ENCODE measurements at places on chromosomes 1 and 21. TPM values are rescaled to one million over a fixed set of nuclear protein-coding genes. Genes with fewer than 3 reads are reported as not detected.

- H3K27me3 ChIP-seq: peaks cover 21% of the 10 kb centered on the region
- H3K4me1 ChIP-seq: peaks cover 51% of the 10 kb centered on the region
- H3K27ac ChIP-seq: no peak overlapping the region
- DNase-seq: no peak
- no peaks in the 10 kb centered on the region for H3K36me3 ChIP-seq
Measured at GRCh38 chr1:155077758-155078445, 735 bp upstream of the EFNA3 start.

DNA sequence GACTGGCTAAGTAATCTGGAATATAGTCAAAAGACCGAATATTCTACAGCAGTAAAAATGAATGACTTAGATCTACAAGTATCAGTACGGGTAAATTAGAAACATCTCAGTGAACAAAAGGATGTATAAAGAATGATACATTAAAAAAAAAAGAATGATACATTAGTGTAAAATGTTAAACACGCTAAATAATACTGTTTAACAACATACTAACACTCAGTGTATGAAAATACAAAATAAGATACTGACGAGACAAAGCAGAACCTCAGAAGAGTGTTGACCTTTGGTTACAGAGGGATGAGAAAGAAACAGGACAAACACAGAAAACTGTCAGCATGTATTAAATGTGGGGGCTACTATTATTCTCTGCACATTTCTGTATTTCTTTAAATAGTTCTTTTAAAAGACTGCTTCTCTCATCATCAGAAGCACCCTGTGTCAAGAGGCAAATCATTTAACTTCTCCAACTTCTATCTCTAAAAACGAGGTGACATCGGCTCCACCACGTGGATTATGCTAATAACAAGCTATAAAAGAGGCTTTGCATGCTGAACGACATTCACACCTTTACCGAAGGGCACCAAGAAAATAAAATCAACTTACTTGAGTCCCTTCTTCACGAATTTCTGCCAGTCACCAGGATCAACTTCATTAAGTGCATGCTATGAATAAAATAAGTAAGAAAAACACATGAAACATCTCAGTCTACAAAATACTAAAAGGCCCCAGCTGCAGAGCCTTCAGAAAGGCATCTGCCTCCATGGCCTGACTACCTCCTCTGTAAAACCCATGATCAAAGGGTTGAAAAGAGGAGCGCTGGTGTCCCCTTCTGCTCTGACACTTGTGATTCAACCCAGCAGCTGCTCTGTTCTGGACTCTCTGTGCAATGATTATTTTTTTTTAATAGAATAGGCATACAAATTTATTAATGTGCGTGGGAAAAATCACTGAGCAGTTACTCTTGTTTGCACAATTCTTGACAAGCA lies 42.5 kb downstream of the MRAP start:
- H3K27me3 ChIP-seq: no peaks in the 10 kb centered on the region
- no peak overlapping the region for H3K27ac ChIP-seq
- peaks cover 99% of the 10 kb centered on the region for H3K36me3 ChIP-seq
- H3K4me3 ChIP-seq: no peak overlapping the region

DNA sequence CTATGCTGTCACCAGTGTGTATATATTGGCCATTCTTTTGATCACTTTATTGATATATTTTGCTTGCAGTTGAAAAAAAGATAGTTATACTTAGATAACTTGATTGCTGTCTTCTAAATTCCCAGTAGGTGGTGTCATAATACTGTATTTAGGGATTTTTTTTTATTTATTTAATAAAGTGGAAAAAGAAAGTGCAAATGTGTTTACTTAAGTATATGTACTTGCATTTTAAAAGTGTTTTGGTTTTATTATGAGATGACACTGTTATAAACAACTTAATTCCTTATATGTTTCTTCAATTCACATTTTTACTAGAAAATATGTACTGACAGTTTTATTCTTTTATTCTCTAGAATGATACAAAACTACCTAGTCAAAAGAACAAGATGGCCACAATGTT lies 164.8 kb downstream of the USP25 start:
- H3K4me3 ChIP-seq: no peak overlapping the region
- H3K27me3 ChIP-seq: no peaks in the 10 kb centered on the region
- no peak overlapping the region for H3K27ac ChIP-seq
- peak; percentile 20 for DNase-seq
- no peaks in the 10 kb centered on the region for H3K4me1 ChIP-seq

GRCh38 chr21:15274701-15275485 lies 210.1 kb upstream of the NRIP1 start:
- no peaks in the 10 kb centered on the region for H3K36me3 ChIP-seq
- H3K27me3 ChIP-seq: no peaks in the 10 kb centered on the region
- no peaks in the 10 kb centered on the region for H3K4me1 ChIP-seq
- H3K4me3 ChIP-seq: no peak overlapping the region
- no peak for DNase-seq

GRCh38 chr21:46171585-46171984 lies 12.7 kb downstream of the SPATC1L start:
- peaks cover 17% of the 10 kb centered on the region for H3K27me3 ChIP-seq
- no peaks in the 10 kb centered on the region for H3K36me3 ChIP-seq
- DNase-seq: no peak
- H3K4me3 ChIP-seq: no peak overlapping the region

The OLIG1 gene
- not detected for total RNA-seq

GRCh38 chr21:35120631-35121180 lies 71.6 kb upstream of the RUNX1 start:
- DNase-seq: no peak
- H3K27me3 ChIP-seq: no peaks in the 10 kb centered on the region
- H3K36me3 ChIP-seq: no peaks in the 10 kb centered on the region
- no peaks in the 10 kb centered on the region for H3K4me1 ChIP-seq
- H3K27ac ChIP-seq: no peak overlapping the region
- no peak overlapping the region for H3K4me3 ChIP-seq

DNA sequence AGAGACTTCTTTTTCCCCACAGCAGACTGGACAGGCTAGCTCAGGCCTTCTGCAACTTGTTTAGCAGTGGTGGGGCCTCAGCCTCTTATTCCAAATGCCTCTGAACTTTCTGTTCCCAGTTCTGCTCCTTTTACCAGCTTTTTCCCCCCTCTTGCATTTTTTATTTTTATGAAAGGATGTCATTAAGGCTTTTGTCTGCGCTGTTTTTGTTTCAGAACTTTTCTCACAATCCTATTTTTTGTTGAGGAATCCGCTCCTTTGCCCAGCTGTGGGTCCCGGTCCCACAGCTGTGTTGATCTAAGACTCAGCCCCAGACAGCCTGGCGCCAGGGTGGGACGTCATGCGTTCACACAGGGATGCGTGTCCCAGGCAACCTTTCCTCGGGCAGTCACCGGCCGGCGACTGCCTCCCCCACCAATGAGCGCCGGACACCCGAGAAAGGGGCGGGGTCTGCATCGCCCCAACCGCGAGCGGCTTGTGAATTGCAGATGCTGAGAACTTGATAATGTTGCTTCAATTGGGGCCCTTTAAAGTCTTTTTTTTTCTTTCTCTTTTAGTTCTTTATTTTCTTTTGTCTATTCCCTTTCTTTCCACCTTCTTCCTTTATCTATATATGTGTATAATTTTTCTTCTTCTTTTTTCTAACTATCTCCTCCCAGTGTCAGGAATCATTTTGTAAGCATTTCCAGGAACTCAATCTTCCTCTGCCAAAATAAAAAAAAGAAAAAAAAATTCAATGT lies 3.0 kb upstream of the ID3 start:
- no peak overlapping the region for H3K4me3 ChIP-seq
- peak; percentile 98 for DNase-seq
- peak overlapping the region; percentile 97 for H3K27ac ChIP-seq
- H3K4me1 ChIP-seq: peaks cover 41% of the 10 kb centered on the region
- H3K36me3 ChIP-seq: no peaks in the 10 kb centered on the region
- H3K27me3 ChIP-seq: no peaks in the 10 kb centered on the region

The DISP3 gene
- not detected for total RNA-seq

The CCDC18 gene
- 3.5 TPM for total RNA-seq

DNA sequence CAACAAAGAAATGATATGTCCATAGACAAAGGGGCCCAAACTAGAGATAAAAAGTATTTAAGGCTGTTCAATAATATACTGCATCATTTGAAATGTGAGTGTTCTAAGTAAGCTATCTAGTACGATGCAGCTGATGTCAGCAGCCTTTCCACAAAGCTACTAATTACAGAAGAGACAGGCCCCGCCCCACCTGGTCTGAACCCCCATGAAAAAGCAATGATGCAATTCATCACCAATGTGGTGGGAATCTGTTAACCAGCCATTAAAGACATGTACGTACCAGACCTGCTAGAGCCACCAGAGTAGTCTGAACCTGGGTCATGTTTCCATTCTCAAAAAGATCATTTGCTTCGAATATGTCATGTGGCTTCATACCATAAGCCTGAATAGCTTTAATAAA lies 25.1 kb downstream of the CNN3 start:
- no peak for DNase-seq
- H3K4me1 ChIP-seq: peaks cover 74% of the 10 kb centered on the region
- H3K4me3 ChIP-seq: no peak overlapping the region
- no peaks in the 10 kb centered on the region for H3K27me3 ChIP-seq

The ATP6V0B gene
- total RNA-seq: 85.2 TPM

The PLPPR4 gene
- total RNA-seq: 3.1 TPM

The KCNC4 gene
- total RNA-seq: 7.2 TPM

DNA sequence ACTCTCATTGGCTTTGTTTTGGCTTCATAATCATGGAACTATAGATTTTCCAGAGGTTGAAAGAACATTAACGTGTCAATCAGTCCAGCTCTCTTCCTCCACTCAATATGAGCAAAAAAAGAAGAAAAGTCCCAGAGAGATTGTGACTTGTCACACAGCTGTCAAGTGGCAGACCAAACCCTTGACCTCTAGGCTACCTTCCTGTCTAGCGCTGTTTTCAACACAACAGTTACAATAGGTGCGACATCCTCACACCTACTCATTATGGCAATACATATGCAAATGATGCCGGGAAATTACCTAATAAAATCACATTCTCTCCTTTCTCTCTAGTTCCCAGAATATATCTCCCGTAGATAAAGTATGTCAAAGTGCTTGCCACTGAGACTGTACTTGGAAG lies 1.1 kb downstream of the WARS2 start:
- peaks cover 6% of the 10 kb centered on the region for H3K36me3 ChIP-seq
- H3K4me1 ChIP-seq: peaks cover 25% of the 10 kb centered on the region
- peak overlapping the region; percentile 60 for H3K4me3 ChIP-seq
- DNase-seq: peak; percentile 58

The NHLH1 gene
- total RNA-seq: not detected

GRCh38 chr21:42223826-42224575 lies 5.1 kb downstream of the ABCG1 start:
- DNase-seq: no peak
- H3K36me3 ChIP-seq: peaks cover 17% of the 10 kb centered on the region
- no peak overlapping the region for H3K4me3 ChIP-seq

GRCh38 chr1:9256332-9256731 lies 21.8 kb downstream of the H6PD start:
- H3K27me3 ChIP-seq: no peaks in the 10 kb centered on the region
- no peak for DNase-seq
- H3K4me1 ChIP-seq: peaks cover 11% of the 10 kb centered on the region
- H3K36me3 ChIP-seq: no peaks in the 10 kb centered on the region
- no peak overlapping the region for H3K27ac ChIP-seq
- H3K4me3 ChIP-seq: no peak overlapping the region

GRCh38 chr1:5253036-5253435 lies 598.6 kb downstream of the AJAP1 start:
- no peak overlapping the region for H3K27ac ChIP-seq
- DNase-seq: no peak
- H3K4me1 ChIP-seq: no peaks in the 10 kb centered on the region
- H3K36me3 ChIP-seq: no peaks in the 10 kb centered on the region
- peaks cover 14% of the 10 kb centered on the region for H3K27me3 ChIP-seq

- no peak overlapping the region for H3K4me3 ChIP-seq
- no peak for DNase-seq
- H3K27me3 ChIP-seq: no peaks in the 10 kb centered on the region
- peaks cover 81% of the 10 kb centered on the region for H3K36me3 ChIP-seq
- no peak overlapping the region for H3K27ac ChIP-seq
Measured at GRCh38 chr1:113095790-113096455, 22.9 kb downstream of the LRIG2 start.

GRCh38 chr1:182791281-182792179 lies 2.0 kb downstream of the NPL start:
- no peak overlapping the region for H3K4me3 ChIP-seq
- H3K27ac ChIP-seq: no peak overlapping the region
- peaks cover 14% of the 10 kb centered on the region for H3K36me3 ChIP-seq
- peaks cover 4% of the 10 kb centered on the region for H3K4me1 ChIP-seq

The LRRC7 gene
- not detected for total RNA-seq

- H3K4me1 ChIP-seq: no peaks in the 10 kb centered on the region
- H3K27me3 ChIP-seq: no peaks in the 10 kb centered on the region
- no peak overlapping the region for H3K4me3 ChIP-seq
- no peak for DNase-seq
Measured at GRCh38 chr1:67609577-67610341, 75.2 kb upstream of the GADD45A start.

The FCRL3 gene
- total RNA-seq: not detected

- no peak for DNase-seq
- no peak overlapping the region for H3K4me3 ChIP-seq
- H3K27me3 ChIP-seq: no peaks in the 10 kb centered on the region
- H3K36me3 ChIP-seq: no peaks in the 10 kb centered on the region
- H3K27ac ChIP-seq: peak overlapping the region; percentile 96
Measured at GRCh38 chr1:39109644-39110043, 83.5 kb downstream of the NDUFS5 start.

DNA sequence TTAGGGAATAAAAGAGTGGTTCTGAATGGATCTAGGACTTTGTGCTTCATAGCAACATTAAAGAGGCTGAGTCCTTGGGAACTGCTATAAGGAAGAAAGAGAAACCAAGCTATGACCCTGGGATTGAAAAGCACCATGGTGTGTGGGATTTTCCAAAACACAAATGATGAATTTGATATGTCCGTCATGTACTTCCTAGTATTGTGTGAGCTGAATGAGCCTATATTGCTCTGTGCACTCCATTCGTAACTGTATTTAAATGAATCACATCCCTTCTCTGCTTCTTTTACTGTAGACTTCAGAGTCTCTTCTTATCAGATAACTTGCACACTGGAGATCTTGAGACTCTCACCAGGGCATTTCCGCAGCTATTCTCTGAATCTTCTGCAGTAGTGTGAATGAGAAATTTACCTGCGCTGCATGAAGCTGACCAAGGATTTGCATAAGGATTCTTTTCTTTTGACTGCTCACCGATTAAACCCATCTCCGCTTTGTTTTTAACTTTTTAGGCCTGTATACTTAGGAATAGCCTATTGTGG lies 23.1 kb upstream of the OR10J4 start:
- no peaks in the 10 kb centered on the region for H3K36me3 ChIP-seq
- no peak overlapping the region for H3K27ac ChIP-seq
- peak; percentile 17 for DNase-seq
- no peaks in the 10 kb centered on the region for H3K4me1 ChIP-seq
- no peaks in the 10 kb centered on the region for H3K27me3 ChIP-seq
